ENCODE measurements at places on chromosomes 5 and 9.

GRCh38 chr5:173659423-173659822 lies 43.0 kb upstream of the BOD1 start:
- no peak for DNase-seq

- DNase-seq, result no peak
Observed at GRCh38 chr5:125394661-125395280, 648.3 kb upstream of the ZNF608 start.

- DNase-seq, result no peak
Observed at GRCh38 chr5:171570244-171570825, 150.9 kb downstream of the FGF18 start.

DNA sequence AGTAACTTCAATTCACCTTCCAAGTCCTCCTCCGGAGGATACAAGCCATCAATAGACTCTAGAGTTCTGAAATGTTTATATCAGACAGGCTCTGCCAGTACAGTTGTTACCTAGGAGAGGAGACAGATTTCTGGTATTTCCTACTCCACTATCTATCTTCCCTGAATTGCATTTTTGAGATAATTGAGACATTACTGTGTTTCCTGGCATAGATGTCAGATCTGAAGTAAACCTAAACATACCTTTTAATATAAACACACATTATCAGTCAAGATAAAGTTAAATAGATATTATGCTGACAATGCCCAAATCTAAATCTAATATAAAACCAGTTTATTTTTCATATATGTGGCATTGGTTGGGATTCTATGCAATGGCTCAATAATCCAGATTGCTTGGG lies 8.2 kb upstream of the TYRP1 start:
- DNase-seq, result no peak

GRCh38 chr5:65779643-65780042 lies 57.6 kb downstream of the NLN start:
- no peak for DNase-seq

DNA sequence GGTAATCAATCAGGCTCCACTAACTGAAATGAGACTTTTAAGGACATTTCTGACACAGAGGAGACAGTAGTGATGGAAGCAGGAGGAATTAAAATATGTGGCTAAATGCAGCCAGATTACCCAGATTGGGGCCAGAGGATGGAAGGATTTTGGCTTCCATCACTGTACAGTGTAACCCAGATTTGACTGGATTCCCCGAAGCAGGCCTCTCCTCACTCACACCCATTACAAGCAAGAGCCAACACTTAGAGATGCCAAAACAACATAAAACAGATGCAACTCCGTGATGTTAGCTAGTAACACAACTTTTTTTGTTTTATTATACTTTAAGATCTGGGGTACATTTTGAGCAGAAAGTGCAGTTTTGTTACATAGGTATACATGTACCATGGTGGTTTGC lies 17.6 kb downstream of the TEK start:
- DNase-seq, result no peak

DNA sequence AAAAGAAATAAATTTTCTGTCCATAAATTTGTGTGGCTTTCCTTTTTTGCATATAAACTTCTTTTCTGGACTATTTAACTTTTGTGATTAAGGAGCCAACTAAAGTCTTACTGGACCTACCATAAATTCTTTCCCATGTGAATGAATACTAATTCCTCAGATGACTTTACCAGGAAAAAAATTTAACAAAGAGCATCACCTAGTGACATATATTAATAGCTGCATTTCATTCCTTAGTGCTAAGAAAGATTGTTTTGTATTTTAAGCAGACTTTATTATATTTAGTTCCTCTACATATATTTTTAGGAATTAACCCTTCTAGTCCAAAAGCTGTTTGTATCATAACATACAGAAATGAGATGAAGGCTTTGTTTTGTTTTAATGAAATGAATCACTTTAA lies 64.4 kb downstream of the C9orf85 start:
- DNase-seq, result no peak

DNA sequence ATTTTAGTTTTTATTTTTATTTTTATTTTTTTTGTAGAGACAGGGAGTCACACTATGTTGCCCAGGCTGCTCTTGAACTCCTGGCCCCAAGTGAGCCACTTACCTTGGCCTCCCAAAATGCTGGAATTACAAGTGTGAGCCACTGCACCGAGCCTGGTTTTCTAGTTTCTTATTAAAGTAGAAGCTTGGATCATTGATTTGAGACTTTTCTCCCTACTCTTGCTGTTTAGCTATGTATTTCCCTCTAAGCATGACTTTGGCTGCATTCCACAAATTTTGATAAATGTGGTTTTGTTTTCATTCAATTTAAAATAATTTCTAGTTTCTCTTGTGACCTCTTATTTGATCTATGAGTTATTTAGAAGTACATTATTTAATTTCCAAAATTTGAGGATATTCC lies 10.4 kb downstream of the SNX2 start:
- no peak for DNase-seq

DNA sequence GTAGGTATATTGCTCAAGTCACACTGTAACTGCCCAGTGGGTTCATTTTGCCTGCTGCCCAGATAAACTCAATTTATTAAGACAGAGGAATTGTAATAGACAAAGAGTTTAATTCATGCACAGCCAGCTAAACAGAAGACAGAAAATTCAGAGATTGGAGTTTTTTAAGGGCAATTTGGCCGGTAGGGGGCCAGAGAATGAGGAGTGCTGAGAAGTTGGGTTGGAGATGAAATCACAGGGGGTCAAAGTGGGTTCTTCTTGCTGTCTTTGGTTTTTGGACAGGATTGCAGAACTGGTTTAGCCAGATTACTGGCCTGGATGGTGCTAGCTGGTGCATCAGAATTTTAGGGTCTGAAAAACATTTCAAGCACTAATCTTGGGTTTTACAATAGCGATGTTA lies 20.7 kb upstream of the IL33 start:
- DNase-seq, result peak; percentile 13

- no peak for DNase-seq
Observed at GRCh38 chr9:25505644-25506043, 172.6 kb downstream of the TUSC1 start.

DNA sequence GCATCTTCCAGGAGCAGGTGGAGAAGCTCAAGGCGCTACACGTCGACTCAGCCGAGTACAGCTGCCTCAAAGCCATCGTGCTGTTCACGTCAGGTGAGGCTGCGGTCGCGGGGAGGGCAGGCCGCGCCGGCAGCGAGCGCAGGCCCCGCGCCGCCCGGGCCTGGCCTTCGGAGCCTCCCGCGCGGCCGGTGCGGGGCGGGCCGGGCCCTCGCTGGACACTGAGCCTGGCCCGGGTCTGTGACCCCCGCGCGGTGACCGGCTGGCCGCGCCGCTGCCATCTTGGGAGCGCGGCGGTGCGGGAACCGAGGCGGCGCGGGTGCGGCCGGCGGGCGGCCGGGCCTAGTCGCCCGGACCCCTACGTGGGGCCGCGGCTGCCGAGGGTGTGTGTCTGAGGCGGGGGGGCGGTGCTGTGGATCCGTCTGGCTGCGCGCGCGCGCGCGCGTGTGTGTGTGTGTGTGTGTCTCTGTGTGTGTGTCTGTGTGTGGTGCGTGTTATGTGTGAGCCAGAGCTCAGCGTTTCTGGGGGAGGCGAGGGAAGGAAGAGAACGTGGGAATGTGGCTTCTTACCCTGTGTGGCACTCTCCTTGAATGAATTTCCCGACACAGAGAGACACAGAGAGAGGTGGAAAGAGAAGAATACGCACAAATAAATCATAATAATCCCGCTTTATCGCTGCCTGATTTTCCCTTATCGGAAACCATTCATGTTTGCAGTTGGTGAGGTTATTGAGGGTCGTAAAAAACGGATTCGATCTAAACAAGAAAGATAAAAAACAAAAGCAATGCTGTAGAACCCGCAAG lies 5.5 kb downstream of the NR2F1 start:
- no peak for DNase-seq

GRCh38 chr5:130231786-130232185 lies 327.5 kb downstream of the CHSY3 start:
- DNase-seq, result no peak

- DNase-seq, result no peak
Observed at GRCh38 chr5:109529520-109529919, 119.7 kb upstream of the PJA2 start.

- DNase-seq, result no peak
Observed at GRCh38 chr5:21143686-21144085, 1155.7 kb upstream of the CDH18 start.

DNA sequence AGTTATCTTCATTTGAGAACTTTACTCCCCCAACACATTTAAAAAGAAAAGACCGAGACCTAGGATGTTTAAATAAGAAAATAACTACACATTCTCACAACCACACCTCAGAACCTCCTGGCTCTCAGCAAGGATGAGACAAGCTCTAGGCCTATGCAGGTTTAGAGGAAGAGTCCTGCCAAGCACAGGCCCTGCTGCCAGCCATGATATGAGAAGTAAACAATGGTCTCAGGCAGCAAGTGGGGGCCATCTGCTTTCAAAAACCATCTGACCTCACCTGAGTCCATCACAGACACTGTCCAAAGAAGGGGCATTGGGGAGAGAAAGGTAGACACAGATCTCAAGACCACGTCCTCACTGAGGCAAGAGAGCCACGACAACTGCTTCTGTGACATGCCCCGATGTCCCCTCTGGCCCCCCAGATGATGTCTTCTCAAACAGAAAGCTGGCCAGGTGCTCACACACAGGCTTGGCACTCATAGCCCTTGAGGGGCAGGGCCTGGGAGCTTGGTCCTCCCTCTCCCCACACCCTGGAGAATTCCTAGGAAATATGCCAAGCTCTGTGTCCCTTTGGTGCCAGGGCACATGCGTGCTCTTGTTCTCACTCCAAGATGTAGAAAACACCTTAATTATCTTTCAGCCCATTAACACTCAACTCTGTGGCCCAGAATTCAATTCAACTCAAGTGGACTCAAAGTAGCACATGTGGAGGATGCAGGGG lies 150.4 kb downstream of the FSTL4 start:
- DNase-seq, result no peak

- DNase-seq, result no peak
Observed at GRCh38 chr5:135759149-135759784, 75.2 kb upstream of the SLC25A48 start.

GRCh38 chr9:14466429-14466818 lies 152.5 kb upstream of the NFIB start:
- DNase-seq, result no peak

DNA sequence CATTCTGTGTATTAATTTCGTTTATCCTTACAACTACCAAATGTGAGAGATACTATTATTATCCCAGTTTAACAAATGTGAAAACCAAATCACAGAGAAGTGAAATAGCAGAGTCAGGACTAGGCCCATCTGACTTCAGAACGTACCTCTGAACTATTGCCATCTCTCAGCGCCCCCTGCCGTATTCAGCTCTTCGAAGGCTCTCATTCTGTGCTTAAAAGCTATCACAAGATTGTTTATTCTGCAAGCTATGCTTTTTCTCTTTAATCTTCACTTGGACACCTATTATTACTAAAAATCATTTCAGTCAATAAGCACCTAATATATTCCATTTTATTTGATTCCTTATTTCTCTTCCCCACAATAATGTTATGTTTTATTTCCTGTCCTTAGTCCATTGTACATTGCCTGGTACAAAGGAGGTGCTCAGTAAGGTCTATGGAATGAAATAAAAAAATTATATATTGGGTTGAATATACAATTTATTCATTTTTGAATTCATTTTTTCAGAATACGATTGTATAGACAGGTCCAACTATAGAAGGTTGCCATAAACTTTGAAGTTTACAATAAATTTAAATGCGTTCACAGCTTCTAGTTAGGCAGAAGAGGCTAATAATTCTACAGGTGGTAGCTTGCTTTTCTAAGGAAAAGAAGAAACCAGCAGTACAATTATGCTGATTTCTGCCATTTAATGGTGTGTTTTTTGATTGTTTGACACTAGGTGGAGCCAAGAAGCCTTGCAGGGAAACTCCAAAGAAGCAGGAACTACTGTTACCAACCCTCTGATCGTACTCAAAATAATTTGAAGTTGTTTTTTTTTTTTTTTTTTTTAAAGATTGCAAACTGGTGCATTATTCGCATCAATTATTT lies 202.2 kb upstream of the DMRTA1 start:
- DNase-seq, result peak; percentile 74

All from NCI-H82 (cell line).